ENCODE measurements at places on chromosomes 3 and 15.

DNA sequence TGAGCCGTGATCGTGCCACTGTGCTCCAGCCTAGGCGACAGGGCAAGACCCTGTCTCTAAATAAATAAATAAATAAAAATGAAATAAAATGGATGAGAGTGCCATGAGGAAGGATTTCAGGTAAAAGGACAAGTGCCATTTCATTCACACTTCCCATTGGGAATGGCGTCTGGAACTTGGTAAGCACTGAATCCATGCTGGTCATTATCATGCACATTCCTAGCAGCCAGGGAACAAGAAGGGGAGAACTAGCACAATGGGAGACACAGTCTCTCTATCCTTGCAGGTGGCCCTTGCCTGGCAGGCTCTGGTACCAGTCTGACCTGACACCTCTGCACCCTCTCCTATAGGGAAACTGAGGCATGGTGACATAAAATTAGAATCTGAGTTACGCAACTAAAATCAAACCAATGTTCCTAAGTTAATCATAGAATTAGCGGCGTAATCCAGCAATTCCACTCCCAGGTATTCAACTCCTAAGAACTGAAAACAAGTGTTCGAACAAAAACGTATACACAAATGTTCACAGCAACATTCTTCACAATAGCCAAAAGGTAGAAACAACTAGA lies 70.8 kb upstream of the MFGE8 start:
- DNase-seq = no peak

DNA sequence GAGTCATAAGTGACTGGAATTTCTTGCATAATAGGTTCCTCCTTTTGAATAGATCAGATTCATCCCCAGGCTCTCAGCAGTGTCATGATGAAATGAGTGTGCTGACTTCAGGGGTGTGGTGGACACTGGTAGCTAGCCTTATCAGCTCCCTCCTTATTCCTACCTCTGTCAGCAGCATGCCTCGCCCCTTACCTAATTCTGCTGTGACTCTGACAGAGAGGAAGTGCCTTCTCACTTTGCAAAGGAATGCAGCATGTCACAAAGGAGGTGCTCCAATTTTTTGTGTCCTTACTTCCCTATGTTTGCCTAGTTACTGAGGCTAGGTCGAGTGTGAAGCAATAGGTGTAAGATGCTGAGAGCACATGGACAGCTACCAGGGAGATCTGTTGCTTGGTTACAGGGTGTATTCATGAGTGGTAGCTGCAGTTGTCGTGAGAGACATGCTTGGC lies 90.6 kb downstream of the TNFAIP8L3 start:
- no peak for DNase-seq

DNA sequence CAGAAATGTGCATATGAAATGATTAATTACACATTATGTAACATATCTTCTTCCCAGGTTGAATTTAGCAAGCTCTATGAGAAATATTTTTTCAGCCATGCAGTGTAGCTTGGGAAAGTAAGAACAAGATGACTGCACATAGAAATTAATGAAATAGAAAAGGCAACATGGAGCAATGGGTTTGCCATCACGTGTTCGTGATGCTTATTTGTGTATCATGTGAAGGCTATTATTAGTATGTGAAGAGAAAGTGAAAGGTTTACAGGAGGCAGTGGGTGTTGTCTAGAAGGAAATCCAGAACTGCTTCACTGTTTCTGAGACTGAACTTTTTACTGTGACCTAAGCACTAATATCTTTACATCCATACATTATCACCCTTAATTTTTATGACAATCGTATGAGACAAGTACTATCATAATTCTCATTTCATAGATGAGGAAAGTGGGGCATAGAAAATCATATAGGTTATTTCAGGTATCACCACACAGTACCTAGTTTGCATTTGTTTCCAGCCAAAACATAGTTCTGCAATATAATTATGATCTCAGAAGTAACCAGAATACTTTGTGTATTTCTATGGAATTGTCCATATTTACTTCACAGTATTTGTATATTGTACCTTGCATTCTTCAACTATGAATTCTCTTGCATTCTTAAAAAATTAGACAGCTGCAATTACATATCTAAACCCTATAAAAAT lies 14.9 kb downstream of the SERPINI1 start:
- no peak for DNase-seq

GRCh38 chr3:15096046-15096445 lies 2.9 kb downstream of the RBSN start:
- DNase-seq = no peak

DNA sequence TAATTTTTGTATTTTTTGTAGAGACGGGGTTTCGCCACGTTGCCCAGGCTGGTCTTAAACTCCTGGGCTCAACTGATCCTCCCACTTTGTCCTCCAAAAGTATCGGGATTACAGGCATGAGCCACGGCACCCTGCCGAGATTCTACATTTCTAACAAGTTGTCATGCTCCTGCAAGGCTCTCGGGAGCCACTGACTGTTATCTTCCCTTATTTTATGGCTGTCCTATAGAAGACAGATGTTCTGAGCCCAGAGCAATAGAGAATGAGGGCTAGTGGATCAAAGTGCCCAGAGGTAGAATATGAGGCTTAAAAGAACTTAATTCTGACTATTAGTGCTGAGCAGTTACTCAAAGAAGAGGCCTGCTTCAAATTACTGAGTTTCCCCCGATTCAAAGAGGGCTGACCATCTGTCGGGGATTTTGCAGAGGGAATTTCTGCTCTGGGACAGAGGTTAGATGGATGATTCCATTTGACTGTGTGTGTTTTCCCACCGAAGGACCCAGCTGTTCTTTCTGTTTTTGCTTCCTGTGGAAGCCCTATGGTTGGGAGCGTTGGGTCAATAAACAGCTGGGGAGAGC lies 39.5 kb downstream of the ITPR1 start:
- DNase-seq = no peak

- DNase-seq = no peak
Measured at GRCh38 chr15:82714016-82714415, 4.3 kb upstream of the AP3B2 start.

GRCh38 chr3:49164983-49165720 lies 979 bp downstream of the CCDC71 start:
- no peak for DNase-seq

DNA sequence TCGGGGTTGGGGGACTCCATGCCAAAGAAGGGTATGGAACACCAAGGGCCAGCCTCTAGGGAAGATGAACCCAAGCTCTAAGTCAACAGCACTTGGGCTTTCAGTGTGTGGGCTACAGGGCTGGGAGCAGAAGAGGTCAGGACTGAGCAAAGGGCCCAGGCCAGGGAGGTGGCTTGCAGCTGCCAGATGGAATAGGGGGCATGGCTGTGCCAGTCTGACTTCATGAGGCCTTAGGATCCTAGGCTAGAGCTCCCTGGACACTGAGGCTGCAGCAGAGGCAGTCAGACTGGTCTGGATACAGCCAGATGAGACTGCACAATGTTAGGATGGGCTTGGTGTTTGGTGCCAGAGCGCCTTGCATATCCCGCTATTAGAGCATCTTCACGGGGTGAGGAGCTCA lies 3.8 kb downstream of the RASGRF1 start:
- DNase-seq = no peak

GRCh38 chr15:68344600-68344999 lies 67.1 kb downstream of the FEM1B start:
- no peak for DNase-seq

DNA sequence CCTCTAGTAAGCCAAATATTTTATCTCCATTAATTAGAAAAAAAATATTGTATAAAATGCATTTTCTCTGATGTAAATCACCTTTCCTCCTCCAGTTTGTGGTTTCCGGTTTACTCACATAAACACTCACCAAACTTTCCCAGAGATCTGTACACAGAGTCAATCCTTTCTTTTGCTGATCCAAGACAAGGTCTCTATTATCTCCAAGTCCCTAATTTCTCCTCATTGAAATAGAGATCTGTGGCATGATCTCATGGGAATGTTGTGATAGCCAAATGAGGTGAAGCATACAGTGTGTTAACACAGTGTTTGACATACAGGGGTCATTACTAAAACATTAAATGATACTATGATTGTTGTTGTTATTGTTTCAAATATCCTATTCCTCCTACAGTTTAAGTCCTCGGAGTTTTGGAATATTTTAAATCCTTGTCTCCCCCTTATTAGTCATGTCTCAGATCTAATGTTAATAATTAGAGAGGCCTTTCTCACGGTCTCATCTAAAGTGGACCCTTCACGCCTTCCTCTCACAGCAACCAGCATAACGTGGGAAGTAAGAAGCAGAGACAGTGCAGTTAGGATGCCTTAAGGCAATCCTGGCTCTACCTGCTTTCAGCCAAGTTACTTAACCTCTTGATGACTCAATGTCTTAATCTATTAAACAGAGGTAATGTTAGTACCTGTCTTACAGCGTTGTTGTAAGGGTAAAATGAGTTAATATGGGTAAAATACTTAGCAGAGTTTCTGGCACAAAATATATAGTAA lies 333.3 kb downstream of the GRM7 start:
- DNase-seq = no peak

- DNase-seq = no peak
Measured at GRCh38 chr15:85785887-85786780, 8.6 kb downstream of the KLHL25 start.

DNA sequence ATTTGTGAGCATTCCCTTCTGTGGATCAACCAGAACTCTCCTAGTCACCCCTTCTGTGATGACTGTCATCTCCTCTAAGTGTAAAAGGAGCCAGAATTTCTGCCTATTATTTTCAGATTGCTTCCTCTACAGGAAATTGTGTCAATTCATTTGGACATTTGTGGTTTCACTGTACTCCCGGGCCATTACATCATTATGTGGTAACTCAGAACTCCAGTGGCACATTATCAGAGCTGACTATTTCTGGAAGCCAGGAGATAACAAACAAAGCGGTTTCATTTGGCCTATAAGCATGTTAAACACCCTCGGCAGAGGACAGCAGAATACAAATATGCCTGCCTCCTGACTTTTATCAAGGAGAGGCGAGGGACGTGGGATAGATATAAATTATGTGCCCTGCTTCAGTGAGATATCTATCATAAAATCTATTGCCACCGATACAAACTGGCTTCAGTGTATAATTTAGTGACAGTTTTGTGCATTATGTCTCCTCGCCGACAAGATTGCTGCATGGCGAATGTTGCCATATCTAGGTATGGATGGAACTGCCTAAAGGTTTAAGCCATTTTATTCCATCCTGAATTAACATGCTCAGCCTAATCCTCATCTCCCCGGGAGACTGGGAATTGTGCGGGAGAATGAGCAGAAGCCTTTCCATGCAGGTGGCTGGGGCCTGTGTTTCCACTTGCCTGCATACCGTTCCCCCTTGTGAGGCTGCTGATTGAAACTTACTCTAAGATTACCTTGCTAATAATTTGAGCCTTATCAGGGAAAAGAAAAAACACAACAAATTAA lies 193.4 kb upstream of the SEMA6D start:
- DNase-seq = no peak

DNA sequence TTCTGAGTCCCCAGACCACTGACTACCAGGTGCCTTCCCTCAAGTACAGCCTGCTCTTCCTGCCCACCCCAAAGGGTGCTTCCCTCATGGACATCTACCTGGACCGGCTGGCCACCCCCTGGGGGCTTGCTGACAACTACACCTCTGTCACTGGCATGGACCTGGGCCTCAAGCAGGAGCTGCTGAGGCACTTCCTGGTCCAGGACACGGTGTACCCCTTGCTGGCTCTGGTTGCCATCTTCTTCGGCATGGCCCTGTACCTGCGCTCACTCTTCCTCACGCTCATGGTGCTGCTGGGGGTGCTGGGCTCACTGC lies 9.3 kb downstream of the DISP2 start:
- no peak for DNase-seq

DNA sequence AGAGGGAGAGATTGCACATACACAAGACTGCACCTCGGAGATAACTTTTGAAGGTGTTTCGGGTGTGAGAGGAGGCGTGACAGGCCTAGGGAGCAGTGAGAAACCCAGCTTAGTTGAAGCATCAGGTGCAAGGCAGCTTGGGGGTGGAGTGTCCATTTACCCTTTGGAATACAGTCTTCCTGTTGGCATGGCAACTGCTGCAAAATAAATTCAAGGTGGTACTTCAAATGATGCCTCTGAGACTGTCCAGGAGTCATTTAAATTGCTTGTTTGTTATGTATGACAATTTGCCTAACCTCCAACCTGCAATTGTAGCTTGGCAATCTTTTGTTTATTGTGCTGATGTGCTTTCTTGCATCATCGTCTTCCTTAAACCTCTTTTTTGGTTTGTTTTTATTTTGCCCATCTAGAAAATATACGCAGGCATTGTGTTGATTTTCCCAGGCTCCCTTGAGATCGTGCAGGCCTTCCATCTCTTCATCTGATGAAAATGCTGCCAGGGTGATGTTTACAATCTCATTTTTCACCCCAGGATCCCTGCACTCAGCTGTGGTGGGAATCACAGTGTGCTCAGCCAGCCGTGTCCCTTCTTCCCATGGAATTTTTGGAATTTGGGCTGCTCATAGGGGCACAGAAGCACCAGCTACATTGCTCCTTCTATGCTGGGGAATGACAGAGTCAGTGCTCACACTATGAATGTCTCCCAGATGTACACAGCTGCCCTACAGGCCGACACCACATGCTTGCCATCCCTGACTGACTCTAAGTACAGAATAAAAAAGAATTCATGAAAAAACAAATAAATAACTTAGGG lies 583.1 kb upstream of the CFAP20DC start:
- no peak for DNase-seq

- no peak for DNase-seq
Measured at GRCh38 chr3:128466840-128467541, at the start of gene DNAJB8. Gene DNAJB8, minus strand, starts transcription at chr3:128466890. Its CDS starts 3,645 bp downstream, at chr3:128463245.

- DNase-seq = no peak
Measured at GRCh38 chr3:71652781-71653413, 69.4 kb upstream of the FOXP1 start.

DNA sequence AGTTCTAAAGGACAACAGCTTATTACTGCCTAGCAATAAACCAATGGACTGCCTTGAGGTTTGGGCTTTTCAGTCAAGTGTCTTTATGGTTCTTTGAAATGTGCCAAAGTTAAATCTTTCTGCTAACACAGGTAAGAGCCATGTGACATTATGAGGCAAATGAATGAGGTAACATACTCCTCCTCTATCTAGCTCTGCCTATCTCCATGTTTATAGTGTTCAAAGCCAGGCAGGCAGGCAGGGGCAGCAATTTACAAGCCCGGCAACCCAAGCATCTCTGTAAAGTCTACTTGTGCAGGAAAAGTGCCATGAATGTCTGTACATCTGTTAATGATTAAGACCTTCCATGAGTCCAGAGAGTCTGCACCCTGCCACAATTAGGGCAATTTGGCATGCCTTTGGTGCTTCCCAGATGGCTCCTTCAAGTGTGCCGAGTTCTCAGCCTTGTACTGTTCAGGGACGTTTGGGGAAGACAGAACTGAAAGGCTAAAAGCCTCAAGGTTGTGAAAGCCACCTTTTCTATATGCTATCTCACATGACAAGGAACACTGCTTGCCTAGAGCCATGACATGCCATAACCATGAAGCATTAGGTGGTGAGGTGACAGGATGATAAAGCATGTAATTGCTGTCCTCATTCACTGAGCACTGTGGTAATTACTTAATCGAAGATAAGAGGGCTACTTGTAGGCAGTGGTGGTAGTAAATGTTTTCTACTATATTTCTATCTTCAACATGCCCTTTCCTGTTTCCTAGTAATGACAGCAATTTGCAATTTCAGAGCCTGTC lies 41.4 kb upstream of the EIF1B start:
- no peak for DNase-seq

- no peak for DNase-seq
Measured at GRCh38 chr3:140249188-140249587, 314.2 kb downstream of the CLSTN2 start.

GRCh38 chr3:188706176-188706575 lies 465.6 kb upstream of the TPRG1 start:
- no peak for DNase-seq

All from activated T-cell treated with anti-CD3 and anti-CD28 coated beads for 48 hours (primary cell).